ENCODE measurements at places on chromosomes 16 and 17.
A peak's percentile ranks its signal among the peaks of the same experiment; 100 is the strongest.

GRCh38 chr16:27498031-27498825 is 51.5 kb downstream of the GTF3C1 start:
- no peak for DNase-seq

GRCh38 chr17:72565006-72565405 is 444.2 kb downstream of the SOX9 start:
- DNase-seq, result no peak

DNA sequence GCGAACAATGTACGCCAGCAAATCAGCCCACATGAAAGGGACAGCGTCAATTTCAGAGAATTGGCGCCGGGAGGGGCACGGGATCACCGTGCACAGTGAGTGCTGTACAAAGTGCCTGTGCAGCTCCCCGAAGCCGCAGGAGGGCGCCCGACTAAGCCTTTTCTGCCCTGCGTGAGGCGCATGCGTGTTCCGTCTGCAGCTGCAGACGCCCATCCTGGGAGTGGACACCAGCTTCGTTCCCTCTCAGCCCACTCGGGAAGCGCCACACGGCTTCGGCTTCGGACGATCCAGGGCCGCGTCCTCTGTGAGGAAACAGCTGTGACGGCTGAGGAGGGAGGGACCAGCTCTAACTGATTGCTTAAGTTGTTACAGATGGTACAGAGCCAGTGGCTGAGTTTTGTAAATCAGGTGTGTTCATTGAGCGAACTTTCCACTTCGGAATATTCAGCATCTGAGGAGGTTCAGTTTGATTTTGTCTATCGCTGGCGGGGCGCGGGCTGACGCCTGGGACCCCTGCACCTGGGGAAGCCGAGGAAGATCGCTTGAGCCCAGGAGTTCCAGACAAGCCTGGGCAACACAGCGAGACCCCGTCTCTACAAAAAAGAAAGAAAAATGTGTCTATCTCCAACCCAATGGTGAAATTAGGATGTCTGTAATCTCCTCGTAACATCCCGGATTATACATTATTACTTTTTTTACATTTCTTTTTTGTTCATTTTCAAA is 15.4 kb upstream of the ZNF287 start:
- peak; percentile 95 for DNase-seq

- DNase-seq, result peak; percentile 26
Measured at GRCh38 chr17:28610376-28610775, 3.6 kb downstream of the RSKR start.

DNA sequence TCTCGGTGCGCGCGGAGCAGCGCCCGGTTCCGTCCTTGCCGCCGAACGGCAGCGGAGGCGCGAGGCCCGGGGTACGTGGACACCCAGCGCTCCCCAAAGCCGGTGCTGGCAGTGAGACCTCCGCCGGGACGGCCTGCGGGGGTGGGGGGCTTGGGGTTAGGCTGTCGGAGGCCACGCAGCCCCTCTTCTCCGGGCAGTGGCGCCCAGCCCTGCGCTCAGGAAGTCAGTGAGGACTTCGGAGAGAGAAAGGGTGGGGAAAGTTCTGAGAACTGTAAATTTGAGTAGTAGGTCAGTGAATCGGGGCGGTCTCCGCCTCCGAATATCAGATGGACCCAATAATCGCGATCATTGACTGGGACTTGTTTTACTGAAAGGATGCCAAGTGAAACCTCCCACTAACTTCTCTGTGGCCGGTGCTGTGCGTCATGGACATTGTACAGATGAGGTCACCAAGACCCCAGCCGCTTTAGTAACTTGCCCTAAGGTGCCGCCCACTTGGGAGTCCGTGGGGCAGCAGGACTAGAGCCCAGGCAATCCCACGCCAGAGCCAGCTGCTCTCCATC is 468 bp downstream of the IL4R start:
- peak; percentile 65 for DNase-seq

DNA sequence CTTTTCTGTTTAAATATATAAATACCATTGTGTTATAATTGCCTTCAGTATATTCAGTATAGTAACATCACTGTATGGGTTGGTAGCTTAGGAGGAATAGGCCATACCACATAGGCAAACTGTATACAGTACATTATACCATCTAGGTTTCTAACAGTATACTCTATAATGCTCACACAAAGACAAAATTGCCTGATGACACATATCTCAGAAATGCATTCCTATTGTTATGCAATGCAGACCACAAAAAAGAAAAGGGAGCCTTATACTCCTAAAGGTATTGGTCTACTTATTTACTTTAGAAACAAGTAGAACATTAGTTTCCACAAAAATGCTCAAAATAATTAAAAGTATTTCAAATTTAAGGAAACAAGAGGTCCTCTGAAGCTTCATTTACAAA is 47.9 kb downstream of the SETD6 start:
- DNase-seq, result no peak

GRCh38 chr16:78098595-78099270 is 721 bp upstream of the WWOX start:
- no peak for DNase-seq

DNA sequence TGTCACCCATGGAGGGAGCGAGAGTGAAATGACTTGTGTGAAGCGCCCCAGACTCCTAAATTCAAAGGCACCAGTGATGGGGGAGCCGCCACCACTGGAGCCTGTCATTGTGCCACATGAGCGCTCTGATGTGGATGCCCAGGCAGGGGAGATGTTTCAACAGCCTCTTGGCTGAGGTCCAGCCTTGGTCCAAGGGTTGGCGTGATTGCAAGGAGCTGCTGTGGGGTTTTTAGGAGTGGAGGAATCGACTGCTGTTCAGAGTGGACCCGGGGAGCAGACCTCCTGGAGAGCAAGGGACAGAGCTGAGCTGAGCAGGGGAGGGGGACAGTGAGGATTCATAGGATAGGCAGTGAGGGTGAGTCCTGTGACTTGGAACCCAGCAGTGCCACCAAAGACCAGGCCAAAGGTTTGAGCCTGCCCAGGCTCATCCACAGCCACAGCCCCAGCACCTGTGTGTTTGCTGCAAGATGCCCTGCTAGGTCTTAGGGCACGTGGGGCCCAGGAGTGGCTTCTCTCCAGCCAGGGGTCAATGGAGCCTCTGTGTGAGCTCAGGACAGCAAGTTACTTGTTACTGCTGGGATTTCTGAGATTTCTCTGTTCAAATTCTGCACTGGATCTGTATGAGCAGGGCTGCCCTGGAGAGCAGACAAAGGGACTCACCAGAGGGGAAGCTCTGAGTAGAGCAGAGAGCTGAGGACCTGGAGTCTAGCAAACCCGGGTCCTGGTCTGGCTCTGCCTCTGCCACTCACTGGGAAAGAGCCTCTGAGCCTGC is 20.3 kb downstream of the RHBDL3 start:
- no peak for DNase-seq

DNA sequence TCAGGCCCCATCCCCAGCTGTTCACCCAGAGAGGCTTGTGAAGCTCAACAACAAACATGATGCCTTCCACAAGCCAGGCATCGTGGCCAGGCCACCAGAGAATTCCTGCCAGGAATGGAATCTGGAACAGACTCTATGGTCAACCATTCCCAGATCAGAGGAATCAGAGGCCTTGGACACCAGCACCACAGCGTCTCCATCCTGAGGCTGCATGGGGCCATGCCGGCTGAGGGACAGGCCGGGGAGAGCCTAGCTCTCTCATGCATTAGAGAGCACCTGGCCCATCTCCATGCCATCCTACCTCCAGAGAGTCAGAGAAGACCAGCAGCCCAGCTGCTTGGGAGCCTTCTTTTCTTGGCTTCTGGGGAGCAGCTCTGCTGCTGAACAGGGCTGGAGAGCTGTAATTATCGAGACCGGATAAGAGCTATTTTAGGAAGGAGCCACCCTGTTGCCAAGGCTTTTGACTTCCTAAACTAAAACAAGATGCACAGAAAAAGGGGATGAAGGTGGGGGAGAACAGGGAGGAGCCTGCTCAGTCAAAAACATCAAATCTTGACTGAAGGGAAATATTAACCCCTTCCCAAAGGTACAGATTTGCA is 24.5 kb upstream of the MTMR4 start:
- DNase-seq, result no peak

- DNase-seq, result peak; percentile 12
Measured at GRCh38 chr16:85399583-85400284, 213.4 kb upstream of the GSE1 start.

GRCh38 chr16:15907863-15908478 is 19.6 kb upstream of the CEP20 start:
- DNase-seq, result peak; percentile 22

- no peak for DNase-seq
Measured at GRCh38 chr16:4481526-4481925, 5.3 kb downstream of the HMOX2 start.

DNA sequence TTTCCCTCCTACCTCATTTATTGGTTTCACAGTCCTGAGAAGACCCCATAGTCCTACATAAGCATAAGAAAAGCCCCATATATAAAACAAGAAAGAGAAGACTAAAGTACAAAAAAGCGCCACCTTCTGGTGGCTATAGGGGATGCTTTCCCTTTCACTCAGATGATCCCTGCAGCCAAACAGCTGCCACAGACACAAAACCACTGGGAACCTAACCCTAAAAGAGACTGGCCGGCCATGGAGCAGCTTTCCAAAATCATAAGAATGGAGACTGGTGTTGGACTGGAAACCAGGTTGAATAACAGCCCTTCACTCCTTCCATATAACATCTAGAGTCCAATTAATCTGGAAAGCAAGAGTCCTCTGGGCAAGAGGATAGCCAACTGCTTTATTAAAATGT is 11.4 kb downstream of the DYNC1LI2 start:
- DNase-seq, result peak; percentile 34

DNA sequence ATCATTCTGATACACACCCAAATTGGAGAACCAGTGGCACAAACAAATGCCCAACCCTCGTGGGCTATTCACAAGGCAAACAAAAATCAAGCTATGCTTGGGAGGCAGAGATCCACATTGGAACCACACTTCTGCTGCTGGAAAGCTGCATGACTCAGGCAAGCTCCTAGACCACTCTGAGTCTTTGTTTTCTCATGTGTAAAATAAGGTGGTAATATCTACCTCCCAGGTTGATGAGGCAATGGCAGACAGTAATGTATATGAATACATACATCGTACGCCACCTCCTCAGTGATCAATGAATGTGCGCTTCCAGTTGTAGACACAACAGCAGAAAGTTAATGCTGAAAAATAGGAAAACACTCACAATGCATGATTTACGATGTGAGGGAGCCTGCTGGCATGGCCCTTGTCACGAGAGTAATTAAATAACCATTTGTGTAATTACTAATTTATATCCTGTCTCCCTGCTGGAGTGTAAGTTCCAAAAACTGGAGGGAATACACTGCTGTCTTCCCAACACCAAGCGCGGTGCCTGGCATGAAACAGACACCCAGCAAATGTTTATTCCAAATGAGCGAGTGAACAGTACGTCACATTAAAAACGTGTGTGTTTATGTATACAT is 69.9 kb upstream of the HSBP1 start:
- DNase-seq, result no peak

DNA sequence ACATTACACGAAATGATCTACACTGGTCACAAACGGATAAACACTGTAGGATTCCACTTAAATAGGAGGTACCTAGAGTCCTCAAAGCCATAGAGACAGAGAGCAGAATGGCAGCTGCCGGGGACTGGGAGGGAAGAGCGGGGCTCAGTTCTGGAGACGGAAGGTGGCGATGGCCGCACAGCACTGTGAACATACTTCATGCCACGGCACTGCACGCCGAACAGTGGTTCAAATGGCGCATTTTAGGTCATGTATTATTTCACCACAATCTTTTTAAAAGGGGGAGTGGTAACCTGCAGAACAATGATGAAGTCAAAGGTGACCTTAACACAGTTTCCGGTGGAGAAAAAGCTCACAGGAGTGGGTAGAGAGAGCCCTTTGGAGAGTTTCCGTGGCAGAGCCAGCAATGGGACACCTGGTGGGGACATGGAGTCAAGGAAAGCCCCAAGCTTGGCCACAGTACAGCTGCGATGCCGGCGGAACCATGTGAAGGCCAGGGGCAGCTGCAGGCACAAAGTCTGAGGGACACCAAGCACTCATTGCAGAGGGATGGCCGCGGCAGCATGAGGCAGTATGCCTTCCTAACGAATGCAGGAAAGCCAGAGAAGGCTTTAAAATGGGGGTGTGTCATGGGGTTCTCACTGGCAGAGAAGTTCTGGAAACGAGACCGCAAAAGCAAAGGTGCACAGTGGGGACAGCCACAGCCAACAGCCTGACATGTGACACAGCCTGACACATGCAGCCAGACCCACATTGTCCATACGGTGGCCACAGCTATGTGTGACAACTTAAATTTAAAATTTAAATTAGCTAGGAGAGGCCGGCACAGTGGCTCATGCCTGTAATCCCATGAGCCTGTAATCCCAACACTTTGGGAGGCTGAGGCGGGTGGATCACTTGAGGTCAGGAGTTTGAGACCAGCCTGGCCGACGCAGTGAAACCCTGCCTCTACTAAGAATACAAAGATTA is 7.3 kb downstream of the FLCN start:
- no peak for DNase-seq

DNA sequence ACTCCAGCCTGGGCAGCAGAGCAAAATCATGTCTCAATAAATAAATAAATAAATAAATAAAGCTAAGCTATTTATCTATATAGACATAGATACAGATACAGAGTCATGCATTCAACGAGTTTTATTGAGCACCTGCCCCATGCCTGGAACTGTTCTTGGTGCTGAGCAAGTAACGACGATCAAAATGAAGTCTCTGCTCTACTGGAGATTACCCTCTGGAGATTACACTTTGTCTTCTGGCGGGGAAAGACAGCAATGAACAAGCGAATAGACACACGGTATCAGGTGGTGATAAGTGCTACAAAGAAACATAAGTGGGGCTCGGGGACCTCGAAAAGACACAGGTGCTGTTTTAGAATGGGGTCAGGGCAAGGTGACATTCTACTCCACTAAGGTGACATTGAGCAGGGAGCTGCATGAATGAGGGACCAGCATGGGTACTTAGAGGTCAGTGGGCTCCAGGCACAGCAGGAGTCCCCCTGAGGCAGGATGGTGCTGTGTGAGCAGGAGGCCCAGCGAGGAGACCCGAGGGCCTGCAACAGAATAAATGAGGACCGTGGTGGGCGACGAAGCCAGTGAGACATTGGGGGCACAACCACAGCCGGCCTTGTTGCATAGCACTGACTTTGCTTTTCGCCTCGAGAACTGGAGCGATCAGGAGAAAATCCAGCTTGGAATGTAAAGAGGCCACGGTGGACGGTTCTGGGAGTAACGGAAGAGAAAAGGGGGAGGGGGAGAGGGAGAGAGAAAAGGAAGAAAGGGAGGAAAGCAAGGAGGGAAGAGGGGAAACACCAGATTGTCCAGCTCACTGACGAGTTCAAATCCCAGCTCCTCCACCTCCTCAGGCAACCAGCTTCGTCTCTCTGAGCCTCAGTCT is 42.4 kb upstream of the MEAK7 start:
- DNase-seq, result no peak

DNA sequence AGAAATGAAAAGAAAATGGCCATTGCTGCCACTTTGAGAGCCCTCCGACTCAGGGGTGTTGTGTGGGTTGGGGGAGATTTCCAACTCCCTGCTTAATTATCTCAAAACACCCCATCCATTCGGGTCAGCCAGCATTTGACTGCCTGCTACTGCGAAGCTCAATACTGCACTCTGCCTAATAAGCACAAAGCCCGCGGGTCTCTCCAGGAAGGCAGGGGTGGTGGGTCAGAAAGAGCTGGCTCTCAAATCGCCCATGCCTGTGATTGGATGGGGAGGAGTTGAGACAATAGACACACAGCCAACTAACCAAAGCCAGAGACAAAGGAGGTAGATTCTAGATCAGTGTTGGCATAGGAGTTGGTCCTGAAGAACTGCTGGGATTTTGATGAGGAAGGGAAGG is 2.3 kb upstream of the XAF1 start:
- no peak for DNase-seq

- no peak for DNase-seq
Measured at GRCh38 chr17:28324267-28324745, 5.3 kb downstream of the TMEM97 start.

- no peak for DNase-seq
Measured at GRCh38 chr17:30095507-30096244, 20.9 kb upstream of the NSRP1 start.

GRCh38 chr16:28136751-28137434 is 73.4 kb upstream of the GSG1L start:
- DNase-seq, result no peak

Data from colonic mucosa (tissue), 4 donors.